ENCODE measurements at places on chromosomes 5 and 9. TPM values are rescaled to one million over a fixed set of nuclear protein-coding genes. Genes with fewer than 3 reads are reported as not detected.

DNA sequence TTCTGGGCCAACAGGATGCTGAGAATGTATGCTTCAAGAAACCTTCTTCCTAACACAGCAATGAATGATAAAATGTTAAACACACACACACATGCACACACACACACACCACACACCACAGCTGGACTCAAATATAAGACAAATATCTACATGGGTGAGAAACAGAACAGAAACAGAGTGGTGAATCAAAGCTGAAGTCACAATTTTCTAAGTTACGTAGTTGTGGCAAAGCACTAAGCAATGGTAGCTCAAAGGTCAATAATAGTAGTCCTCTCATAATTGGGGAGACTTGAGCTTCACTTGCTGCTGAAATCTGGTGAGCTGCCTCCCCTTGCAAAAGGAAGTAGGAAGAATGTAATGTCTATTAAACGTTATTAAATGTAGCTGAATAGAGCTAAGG, 33.7 kb upstream of the ITGA1 start:
- DNase-seq, result no peak

DNA sequence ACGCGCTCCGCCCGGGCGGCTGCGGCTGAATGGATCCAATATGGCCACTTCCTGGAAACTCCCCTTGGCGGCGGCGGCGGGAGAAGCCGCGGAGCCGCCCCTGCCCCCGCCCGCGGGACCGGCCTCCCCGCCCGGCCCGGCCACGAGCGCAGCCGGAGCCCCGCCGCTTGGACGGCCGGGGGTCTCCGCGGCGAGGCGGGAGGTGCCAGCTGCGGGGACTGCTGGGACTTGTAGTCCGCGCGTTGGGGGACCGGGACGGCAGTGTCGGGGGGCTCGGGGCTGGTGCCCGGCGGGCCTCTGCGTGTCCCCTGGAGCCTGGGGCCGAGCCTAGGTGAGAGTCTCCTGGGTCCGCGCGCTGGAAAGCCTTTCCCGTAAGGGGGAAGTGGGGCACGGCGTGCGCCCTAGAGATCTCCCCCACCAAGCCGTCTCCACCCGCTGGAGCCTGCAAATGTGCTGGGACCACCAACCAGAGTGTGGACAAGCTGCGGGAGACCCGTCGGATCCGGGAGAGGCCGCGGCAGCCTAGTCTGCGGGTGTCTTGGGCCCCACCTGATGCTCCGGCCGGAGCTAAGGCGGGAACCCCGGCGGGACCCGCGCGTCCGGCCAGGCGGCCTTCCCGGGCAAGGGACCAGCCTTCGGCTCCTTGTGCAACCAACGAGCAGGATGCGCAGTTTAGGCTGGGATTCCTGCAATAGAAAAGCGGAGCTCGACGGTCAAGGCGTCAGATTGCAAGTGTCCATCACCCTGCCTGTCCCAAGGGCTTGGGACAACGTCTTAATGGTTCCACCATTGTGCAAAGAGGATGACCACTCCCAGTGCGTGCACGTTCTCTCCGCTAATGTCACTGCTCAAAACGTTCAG, at the start of gene SEPTIN8:
Gene SEPTIN8 (minus strand): TSS at position 31 of the 861 bp plus-strand sequence. CDS start 102 bp downstream, outside the sequence.
- no peak for DNase-seq

DNA sequence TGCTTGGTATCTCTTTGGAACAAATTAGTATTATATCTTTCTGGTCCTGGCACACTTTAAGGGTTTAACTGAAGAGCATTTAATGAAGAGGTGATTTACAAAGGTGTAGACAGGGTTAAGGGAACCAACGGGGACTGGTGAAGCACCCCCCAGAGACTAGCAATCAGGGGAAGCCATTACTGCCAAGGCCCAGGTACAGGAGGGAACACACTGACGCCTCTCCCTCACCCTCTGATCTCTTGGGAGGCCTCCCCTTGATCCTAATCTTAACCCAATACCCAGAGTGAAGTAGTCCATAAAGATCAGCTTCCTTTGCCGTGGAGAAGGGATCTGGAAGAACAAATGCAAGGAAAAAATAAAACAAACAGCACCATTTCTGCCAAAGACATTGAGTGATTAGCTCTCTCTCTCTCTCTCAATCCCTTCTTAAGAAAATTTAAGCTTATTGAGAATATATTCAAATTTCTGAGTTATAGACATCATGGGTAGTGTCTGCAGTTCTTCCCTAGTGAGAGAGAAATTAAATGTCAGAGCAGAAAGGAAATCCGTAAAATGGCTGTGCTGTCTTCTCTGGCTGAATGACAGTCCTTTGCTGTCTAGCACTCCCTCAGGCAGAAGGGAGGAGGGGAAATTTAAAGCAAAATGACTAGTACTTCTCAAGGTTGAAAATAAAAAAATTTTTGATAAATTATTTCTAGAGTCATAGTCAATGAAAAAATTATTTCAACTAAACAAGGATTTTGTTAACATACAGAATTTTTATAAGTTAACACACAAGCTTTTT, 20.0 kb downstream of the F2R start:
- no peak for DNase-seq

GRCh38 chr9:81868145-81868544, 60.1 kb upstream of the SPATA31D4 start:
- no peak for DNase-seq

The PCDHA9 gene
- 0.34 TPM for total RNA-seq

GRCh38 chr5:63961598-63962161, 565 bp downstream of the HTR1A start:
- no peak for DNase-seq

The PLCXD3 gene
- total RNA-seq, result 4.5 TPM

GRCh38 chr9:27085456-27085855, 23.6 kb upstream of the TEK start:
- no peak for DNase-seq

- no peak for DNase-seq
Measured at GRCh38 chr9:21597284-21597683, 115.2 kb upstream of the IFNE start.

All from ureter (tissue), 1 donor.